Stimulated activated CD4-positive, alpha-beta T cell treated with anti-CD3 and anti-CD28 coated beads, Interleukin-12 subunit alpha, Interleukin-12 subunit beta, amount 100 ng/mL, for 24 hours (primary cell): ENCODE measurements at places on chromosomes 4 and X.

DNA sequence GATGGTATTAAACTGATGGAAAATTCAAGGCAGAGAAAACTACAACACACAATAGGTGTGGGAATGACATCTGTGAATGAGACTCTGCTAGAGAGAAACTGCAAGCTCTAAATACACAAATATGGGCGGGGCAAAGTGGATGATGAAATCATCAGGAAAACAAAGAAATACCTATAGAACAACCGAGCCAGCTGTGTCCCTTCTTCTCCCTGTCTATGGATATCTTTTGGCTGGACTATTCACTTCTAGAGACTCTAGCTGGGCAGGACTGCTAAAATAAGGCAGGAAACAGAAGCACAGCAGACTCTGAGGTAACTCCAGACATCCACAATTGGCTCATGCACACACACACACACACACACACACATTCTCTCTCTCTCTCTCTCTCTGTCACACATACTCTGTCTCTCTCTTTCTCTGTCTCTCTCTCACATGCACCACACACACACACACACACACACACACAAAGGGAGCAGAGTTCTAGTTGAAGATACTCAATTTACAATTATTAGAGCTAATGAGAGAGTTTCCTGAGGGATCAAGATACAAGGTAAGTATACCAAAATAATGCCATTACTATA lies 27.2 kb upstream of the EDNRA start:
- no peak for DNase-seq

DNA sequence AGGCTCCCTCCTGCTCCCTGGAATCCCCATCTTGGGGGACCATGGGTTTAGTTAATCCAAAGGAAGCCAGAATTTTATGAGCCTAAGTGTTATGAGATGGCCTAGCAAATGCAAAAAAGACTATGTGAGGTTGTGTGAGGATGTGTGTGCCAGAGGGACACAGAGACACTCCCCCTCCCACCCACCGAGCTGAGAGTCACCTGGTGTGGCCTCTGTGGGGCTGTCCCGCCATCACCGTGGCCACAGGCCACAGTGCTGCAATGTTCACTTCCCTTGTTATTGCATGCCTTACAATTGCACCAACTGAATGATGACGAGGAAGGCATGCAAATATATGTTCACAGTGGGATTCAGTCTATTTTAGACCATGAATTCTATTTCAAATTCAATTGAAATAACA lies 601 bp upstream of the FGFBP2 start:
- DNase-seq = peak; percentile 32

DNA sequence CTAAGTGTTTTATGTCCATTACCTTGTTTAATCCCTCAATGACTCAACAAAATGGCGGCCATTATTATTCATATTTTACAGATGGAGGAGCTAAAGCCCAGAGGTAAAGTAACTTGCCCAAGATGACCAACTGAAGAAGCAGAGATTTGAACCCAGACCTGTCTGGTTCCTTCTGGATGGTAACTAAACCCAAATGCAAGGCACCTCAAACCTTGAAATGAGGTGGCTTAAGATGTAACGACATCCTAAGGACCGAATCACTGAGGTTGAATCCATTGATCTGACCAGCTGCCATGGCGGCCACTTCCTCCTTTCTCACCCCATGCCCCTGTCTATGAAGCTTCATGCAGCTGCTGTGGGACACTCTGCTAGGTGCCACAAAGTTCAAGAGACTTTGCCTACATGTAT lies 932 bp downstream of the TLR10 start:
- DNase-seq = no peak

GRCh38 chr4:184039963-184040383 lies 134.9 kb downstream of the STOX2 start:
- no peak for DNase-seq

- DNase-seq = no peak
Measured at GRCh38 chr4:153497988-153498967, 32.1 kb downstream of the TMEM131L start.

DNA sequence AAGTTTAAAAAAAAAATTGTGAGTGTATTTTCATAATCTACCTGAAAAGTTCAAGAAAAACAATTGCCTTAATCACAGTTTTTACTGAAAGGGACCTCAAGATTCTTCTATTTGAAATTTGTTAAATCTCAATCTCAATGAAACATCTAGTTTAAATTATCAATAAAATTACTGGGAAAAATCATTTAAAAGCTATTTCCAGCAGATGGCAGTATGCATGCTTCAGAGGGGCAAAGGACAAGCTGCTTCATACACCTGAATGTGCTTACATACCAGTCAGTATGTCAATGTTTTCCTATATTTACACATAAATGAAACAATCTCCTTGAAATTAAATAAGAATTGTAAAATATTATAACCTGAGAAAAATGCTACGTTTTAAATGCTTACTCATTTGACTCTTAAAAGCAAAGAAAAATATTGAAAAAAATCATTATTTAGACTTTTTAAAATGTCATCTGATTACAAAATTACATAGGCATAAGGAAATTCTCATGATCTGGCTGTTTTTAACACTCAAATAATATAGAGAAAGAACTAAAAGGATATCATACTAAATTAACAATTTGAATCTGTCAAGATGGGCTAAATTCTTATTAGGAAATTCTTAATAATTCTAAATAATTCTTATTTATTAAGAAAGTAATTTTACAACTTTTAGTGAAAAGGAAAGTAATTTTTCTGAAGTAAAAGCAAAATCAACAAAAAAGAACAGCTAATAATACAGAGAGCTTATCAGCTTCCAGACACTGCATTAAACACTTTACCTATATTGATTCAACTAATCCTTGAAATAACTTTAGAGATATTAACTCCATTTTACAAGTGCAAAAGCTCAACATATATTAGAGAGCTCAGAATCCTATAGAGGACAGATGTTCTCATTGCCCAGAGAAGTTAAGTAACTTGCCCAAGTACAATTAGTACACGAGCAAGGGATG lies 242.1 kb downstream of the ADAMTS3 start:
- no peak for DNase-seq

- no peak for DNase-seq
Measured at GRCh38 chr4:6984612-6985425, 58.4 kb upstream of the TADA2B start.

DNA sequence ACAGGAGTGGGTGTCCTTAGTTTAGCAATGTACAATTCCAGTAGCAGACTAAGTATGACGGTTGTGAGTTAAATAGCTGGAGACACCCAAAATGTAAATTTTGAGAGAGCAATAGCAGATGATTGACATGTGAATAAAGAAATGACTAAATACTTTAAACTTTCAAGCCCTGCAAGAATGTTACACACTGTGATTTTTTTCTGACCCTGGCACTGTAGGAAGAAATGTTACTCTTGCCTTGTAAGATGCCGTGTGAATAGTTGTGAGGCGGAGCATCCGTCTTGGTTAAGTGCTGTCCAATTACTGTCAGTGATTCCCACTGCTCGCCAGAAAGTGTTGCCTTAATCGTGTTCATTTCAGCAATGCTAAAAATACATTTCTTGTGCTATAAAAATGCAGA lies 1248.1 kb downstream of the RAPGEF2 start:
- DNase-seq = no peak

DNA sequence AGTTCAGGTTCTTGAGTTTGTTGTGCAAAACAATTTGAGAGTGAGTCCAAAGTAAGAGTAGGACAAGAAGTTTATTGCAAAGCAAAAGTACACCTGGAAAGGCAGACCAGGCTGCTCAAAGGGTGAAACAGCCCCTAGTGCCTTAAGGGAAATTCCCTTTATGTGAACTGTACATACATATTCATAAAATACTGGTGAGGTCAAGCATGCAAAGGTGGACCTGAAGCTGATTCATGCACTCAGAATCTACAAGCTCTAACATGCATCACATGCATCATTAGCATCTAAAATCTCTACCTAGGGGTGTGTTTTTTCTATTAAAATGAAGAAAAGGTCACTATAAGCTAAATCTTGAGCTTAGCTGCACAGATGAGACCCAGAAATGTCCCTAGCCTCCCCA lies 266.9 kb downstream of the SPATA18 start:
- no peak for DNase-seq

DNA sequence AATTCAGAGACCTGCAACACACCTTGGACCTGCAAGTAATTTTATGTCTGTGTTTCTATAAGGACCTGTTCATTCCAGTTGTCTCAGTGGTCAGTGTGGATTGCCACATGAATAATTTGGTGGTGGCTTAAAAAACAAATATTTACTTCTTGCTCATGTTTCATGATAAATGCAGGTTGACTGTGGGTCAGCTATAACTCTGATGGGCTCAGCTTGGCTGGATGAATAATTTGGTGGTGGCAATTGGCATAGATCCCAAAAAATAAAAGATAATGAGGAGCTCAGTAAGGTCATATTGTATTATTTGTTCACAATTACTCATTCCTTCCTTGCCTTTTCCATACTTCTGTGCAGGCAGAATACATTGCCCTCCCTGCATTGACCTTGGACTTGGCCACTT lies 18.9 kb upstream of the SCRG1 start:
- no peak for DNase-seq

DNA sequence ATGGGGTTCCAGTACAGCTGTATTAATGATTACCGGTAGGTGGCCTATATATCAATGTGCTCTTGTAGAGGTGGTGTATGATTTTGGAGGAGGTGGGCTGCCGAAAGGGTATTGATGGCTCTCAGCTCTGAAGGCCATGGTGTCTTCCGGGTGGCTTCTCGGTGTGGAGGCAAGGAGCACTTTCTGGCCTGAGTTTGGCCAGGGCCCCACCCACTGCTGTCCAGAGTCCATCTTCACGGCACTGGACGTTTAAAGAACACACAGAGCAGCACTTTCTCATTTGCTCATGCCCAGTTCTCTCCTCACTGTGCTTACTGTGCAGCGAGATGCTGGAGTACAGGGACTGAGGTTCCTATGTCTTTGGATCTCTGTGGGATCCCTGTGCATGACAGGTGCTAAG lies 16.1 kb downstream of the BST1 start:
- no peak for DNase-seq

DNA sequence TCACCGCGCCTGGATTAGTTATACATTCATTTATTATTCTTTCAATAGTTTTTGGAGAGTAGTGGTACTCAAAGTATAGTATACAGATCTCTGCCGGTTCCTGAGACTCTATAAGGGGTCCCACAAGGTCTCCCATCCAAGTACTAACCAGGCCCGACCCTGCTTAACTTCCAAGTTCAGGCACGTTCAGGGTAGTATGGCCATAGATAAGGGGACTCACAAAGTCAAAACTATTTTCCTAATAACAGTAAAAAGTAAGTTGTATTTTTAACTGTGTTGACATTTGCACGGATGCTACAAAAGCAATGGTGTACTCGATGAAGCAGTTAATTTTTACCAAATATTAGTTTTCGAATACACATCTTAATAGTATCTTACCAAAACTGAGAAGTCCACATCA lies 84.4 kb upstream of the STK26 start:
- DNase-seq = no peak

DNA sequence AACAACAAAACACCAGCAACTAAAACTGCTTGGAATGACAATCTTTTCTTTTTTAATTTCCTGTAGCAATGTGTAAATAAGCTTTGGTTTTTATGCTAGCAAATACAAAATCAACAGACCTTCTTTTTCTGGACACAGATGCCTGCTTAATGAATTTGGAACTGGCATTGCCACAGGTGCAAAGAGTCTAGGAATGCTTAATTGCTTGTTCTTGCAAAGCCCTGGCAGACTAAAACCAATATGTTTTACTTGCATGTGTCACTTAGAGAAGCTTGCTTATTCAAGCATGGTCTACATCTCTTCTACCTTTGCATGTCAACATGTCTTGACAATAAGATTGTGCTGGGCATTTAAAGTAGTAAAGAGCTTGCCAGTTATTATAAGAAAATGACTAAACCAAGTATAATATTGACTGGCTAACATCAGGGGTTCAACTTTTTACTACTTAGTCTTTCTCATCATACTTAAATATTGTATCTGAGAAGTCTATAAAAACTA lies 656.7 kb upstream of the NDST4 start:
- no peak for DNase-seq

GRCh38 chr4:185752872-185753271 lies 59.1 kb downstream of the SORBS2 start:
- no peak for DNase-seq

DNA sequence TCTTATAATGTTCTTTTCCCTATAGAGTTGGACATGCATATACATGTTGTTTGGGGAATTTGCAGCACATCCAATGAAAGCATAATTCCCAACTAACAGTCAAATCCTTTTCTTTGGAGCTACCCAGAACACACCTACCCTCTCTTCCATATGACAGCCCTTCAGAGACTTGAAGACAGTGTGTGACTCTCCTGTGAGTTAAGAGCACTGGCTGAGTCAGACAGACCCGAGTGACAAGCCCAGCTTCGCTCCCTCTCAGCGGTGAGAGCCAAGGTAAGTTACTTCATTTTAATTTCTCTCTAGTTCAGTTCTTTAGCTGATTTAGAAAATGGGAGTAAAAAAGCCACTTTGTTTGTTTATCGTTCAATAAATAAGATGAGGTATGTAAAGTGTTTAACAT lies 86.3 kb downstream of the RTL9 start:
- DNase-seq = no peak

DNA sequence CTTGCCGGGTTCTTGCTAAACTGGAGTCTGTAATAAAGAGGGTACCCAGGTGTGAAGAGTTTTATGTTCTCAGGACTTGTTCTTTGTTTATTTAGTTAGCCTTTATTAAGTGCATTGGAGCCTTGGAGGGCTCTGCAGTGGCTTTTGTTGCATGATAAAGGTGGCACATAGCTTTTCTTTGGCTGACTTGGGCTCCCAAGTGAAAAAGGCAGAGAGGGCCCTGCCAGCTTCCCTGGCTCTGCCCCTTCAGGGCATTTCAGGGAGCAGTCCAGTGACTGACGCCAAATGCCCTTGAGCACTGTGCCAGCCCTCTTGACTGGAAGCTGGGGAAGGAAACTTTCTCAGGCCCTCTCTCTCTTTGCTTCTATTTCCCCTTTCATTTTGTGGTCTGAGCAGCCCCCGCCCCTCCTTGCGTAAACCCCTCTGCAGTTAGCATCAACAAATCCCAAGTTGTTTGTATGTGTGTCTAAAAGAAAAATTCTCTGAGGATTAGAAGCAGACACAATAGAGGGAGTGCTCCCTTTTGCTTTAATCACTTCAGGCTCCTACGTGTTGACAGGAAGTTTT lies 152.2 kb downstream of the NHS start:
- DNase-seq = no peak

- no peak for DNase-seq
Measured at GRCh38 chrX:38577738-38578137, 16.4 kb downstream of the TSPAN7 start.

- no peak for DNase-seq
Measured at GRCh38 chr4:85676850-85677590, 202.1 kb downstream of the ARHGAP24 start.

DNA sequence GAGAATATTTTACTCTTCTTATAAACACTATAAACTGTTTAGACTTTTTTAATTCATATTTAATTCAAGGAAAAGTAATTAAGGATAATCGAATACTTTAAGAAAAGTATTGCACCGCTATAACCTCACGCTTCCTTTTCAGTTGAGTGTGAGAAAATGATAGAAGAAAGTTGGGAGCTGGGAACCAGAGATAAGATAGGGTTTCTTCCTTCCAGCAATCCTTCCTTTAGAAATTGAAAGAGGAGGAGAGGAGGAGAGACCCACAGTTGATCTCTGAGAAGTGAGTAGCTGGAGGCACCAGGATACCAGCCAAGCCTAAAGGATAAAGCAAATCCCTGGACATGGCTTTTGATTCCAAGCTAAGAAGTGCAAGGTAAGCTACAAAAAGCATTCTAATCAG lies 242.3 kb upstream of the NOCT start:
- DNase-seq = no peak

- no peak for DNase-seq
Measured at GRCh38 chr4:48307528-48307927, 33.8 kb upstream of the SLAIN2 start.

- DNase-seq = no peak
Measured at GRCh38 chrX:133653358-133653757, 238.1 kb upstream of the GPC4 start.
